Aorta (tissue), 5 donors: ENCODE measurements at places on chromosomes 4 and X. TPM values are rescaled to one million over a fixed set of nuclear protein-coding genes. Genes with fewer than 3 reads are reported as not detected.

- no peaks in the 10 kb centered on the region for H3K4me1 ChIP-seq
- no peak overlapping the region for H3K27ac ChIP-seq
- no peak overlapping the region for H3K4me3 ChIP-seq
- H3K27me3 ChIP-seq, result peaks cover 2% of the 10 kb centered on the region
Measured at GRCh38 chr4:26213317-26213716, 107.5 kb upstream of the RBPJ start.

DNA sequence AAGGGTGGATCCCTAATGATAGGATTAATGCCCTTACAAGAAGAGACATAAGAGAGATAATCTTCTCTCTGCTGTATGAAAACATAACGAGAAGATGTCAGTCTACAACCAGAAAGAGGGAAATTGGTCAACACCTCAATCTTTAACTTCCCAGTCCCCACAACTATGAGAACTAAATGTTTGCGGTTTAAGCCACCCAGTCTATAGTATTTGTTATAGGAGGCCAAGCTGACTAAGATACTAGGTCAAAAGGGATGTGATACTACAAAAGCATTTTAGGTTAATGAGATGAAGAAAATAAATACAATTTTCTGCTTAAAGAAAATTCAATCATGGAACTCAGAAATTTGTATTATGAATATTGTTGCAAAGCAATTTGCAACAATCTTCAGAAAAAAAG, 55.4 kb upstream of the LHFPL1 start:
- H3K4me1 ChIP-seq, result no peaks in the 10 kb centered on the region
- no peak overlapping the region for H3K4me3 ChIP-seq
- H3K27ac ChIP-seq, result no peak overlapping the region

Gene ATP8A1
- total RNA-seq, result 13.2 TPM

- H3K4me1 ChIP-seq, result no peaks in the 10 kb centered on the region
- H3K27me3 ChIP-seq, result no peaks in the 10 kb centered on the region
Measured at GRCh38 chrX:130539721-130540321, 138.0 kb downstream of the RBMX2 start.

DNA sequence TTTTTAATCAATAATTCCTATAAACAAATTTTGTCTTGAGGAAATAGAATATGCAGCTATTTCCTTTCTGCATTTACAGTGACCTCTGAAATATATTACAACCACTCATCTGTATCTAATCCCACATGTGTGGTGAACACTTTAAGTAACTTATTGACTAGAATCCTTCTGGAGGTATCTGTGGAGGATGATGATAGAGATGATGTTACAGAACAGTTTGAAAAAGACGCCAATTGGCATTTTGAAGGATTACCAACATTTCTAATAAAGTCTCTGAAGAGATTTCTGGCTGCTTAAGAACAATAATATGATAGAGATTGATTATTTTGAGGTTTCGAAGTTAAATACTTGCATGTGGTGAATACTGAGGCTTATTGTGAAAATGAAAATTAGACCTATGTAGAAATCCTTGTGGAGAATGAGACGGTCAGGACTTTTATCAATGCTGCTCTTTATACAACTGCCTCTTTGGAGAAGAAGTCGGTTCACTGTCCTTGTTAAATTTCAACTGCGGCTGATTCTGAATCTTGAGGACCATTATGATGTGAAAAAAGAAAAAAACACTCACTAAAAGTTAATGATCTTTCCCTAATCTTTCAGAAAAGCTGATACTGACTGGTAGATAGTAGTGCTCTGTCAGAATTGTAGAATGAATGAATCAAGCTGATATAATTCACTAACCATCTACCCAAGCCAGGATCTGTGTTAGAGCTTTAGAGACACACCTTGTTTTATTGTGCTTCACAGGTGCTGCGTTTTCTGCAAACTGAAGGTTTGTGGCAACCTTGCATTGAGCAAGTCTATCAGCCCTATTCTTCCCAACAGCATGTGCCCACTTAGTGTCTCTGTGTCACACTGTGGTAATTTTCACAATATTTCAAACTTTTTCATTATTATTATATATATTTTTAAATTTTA, 204.7 kb downstream of the SPRY1 start:
- no peaks in the 10 kb centered on the region for H3K4me1 ChIP-seq
- H3K27ac ChIP-seq, result no peak overlapping the region
- H3K27me3 ChIP-seq, result no peaks in the 10 kb centered on the region

Gene YTHDC1
- total RNA-seq, result 91.4 TPM

- H3K4me1 ChIP-seq, result no peaks in the 10 kb centered on the region
- H3K27ac ChIP-seq, result no peak overlapping the region
- no peak for DNase-seq
- H3K27me3 ChIP-seq, result no peaks in the 10 kb centered on the region
- no peak overlapping the region for H3K4me3 ChIP-seq
- H3K36me3 ChIP-seq, result no peaks in the 10 kb centered on the region
Measured at GRCh38 chr4:121898150-121898549, 27.9 kb upstream of the BBS7 start.

Gene MAGEA12
- total RNA-seq, result not detected

Gene PRPS1
- 23.8 TPM for total RNA-seq

- H3K4me3 ChIP-seq, result no peak overlapping the region
- no peak for DNase-seq
- H3K4me1 ChIP-seq, result no peaks in the 10 kb centered on the region
- no peak overlapping the region for H3K27ac ChIP-seq
Measured at GRCh38 chr4:85565761-85566480, 91.0 kb downstream of the ARHGAP24 start.

DNA sequence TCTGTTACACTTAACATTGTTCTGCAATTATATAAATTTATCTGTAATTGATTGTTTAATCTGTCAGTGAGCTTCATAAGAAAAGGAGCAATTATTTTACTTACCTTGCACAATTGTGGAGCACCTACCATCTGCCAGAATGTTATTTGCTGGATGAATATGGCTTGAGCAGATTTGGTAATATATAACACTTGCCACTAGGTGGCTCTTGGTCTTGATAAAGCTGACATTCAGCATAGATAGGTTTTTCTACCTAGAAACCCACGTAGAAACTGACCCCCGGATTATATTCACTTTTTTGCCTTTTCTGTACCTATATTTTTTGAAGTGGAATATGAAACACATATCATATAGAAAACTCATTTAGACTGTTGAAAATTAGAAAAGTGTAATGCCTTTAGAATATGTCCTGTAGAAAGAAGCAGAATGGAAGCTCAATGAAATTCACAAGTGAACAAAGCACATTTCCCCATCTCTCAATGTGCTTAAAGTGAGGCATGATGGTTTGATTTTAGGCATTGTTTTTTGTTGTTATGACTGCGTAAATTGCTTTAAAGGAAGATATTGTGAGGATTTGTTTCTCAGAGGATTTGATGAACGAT, 9.5 kb downstream of the RBPJ start:
- H3K27me3 ChIP-seq, result no peaks in the 10 kb centered on the region
- H3K4me3 ChIP-seq, result no peak overlapping the region
- H3K4me1 ChIP-seq, result no peaks in the 10 kb centered on the region
- DNase-seq, result no peak
- no peaks in the 10 kb centered on the region for H3K36me3 ChIP-seq
- no peak overlapping the region for H3K27ac ChIP-seq
